Stimulated activated CD4-positive, alpha-beta T cell treated with anti-CD3 and anti-CD28 coated beads, Interleukin-12 subunit alpha, Interleukin-12 subunit beta, amount 100 ng/mL, for 48 hours (primary cell): ENCODE measurements at places on chromosomes 3 and 15.

DNA sequence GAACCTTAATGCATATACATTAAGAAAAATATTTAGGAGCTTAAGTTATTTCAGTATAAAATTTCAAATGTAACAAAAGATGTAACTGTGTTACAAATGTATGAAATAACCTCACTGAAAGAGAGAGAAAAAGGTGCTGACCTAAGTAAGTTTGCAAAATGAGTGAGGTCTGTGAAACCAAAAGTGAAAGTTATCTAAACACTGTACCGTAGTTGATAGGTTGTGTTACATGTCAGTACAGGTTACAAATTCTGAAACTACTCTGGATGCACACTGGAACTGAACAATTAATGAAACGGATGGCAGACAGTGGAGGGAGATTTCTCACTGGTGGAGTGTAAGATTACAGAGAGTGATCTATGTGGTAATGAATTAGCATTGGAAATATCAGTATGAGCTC lies 420.7 kb downstream of the ZNF385D start:
- no peak for DNase-seq

DNA sequence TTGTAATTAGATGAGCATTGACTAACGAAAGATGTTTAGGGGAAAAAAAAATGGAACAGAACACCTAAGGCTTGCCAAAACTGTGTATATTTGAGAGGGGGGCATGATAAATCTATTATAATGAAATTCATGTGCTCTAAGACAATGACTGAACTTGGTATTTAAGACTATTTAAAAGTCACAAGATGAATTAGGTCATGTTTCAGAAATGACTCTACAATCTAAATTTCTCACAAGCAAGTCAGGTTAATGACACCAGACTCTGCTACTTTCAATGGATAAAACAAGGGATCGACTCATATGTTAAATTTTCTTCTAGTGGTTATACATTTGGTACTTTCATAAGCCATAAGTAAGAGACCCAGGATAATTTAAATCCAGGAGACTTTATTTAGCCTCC lies 78.4 kb downstream of the DUT start:
- no peak for DNase-seq

DNA sequence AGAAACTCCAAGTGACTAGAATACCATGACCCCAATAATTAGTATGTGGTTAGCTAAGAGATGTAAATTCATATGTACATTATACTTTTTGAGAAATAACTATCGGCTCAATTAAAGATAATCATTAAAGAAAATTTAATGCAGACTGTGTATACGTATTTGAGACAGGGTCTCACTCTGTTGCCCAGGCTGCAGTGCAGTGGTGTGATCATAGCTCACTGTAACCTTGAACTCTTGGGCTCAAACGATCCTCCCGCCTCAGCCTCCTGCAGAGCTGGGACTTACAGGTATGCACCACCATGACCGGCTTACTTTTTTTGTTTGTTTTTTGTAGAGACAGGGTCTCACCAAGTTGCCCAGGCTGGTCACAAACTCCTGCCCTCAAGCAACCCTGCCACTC lies 8.7 kb upstream of the CSTA start:
- DNase-seq = no peak

DNA sequence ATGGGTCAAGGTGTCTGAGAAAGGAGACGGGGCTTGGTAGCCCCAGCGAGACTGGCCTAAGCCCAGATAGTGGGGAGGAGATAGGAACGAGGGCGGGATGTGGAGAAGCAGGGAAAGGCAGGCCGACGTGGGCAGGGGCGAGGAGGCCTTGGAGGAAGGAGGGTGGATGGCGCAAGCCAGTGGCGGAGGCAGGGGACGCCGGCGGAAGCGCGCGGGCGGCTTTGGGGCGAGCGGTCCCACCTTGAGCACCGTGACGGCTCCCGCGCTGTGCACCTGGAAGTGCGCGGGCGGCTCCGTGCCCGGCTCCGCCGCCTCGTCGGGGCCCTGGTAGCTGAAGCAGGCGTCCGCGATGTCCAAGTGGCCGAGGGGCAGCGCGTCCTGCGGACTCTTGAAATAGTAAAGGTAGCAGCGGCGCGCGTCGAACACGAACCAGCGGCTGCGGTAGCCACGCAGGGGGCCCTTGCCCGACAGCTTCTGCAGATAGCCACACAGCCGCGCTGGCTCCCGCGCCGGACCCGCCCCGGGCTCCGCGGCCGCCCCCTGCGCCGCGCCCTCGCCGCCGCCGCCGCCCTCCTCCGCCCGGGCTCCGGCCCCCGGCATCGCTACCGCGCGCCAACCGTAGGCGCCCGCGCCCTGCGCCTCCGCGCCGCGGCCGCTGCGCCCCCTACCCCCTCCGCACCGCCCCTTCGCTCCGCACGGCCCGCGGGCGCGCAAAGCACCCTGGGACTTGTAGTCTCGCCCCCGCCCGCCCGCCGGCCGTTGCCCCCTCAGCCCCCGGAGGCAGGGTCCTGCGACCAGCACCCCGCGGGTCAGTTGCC lies at the start of gene TBC1D2B:
Gene TBC1D2B, minus strand, starts transcription at position 659 of the 818 bp plus-strand sequence. Its CDS starts 59 bp downstream, at position 600.
- DNase-seq = peak; percentile 44

- no peak for DNase-seq
Observed at GRCh38 chr3:22685597-22685996, 517.5 kb upstream of the UBE2E2 start.

- no peak for DNase-seq
Observed at GRCh38 chr15:89205991-89206585, 15.3 kb downstream of the RLBP1 start.

GRCh38 chr15:60589253-60589652 lies 110.3 kb upstream of the ICE2 start:
- no peak for DNase-seq

- DNase-seq = no peak
Observed at GRCh38 chr15:58724466-58724865, 25.0 kb downstream of the ADAM10 start.

DNA sequence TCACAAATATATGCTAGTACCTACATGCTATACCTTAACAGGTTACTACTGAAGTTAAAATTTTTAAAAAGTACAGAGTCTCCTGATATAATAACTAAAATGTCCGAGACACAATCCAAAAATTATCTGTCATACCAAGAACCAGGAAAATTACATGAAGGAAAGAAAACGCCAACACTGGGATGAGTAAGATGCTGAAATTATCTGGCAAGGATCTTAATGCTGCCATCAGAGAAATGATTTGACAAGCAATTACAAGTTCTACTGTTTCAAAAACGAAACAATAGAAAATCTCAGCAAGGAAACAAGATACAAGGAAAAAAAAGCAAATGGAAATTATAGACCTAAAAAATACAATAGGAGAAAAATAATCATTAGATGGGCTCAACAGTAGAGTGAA lies 92.5 kb downstream of the UBE3A start:
- no peak for DNase-seq

DNA sequence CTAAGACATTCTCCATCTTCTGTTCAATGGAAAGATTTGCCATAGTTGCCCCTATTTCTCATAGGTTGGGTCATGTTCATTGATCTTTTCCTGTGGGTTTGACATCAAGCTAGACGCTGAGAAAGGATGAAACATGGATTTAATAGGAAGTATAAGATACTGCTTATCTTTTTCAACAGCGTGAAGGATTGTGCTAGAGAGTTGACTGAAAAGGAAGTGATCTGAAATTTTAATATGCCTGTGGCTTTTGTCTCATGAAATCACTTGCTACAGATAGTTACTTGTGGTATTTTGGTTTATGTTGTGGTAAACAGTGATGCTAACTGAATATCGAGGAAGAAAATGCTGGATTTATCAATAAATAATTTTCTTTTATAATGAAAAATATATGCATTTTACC lies 442.9 kb downstream of the EDEM1 start:
- DNase-seq = no peak
